NCI-H187 treated with DMSO at 0.1 percent for 48 hours (cell line): ENCODE measurements at places on chromosomes 6 and 20.

GRCh38 chr20:61810738-61811135 lies 254.9 kb downstream of the TAF4 start:
- DNase-seq = no peak

- DNase-seq = no peak
Measured at GRCh38 chr6:43478008-43478372, 620 bp downstream of the TJAP1 start.

GRCh38 chr6:53896196-53896595 lies 101.4 kb downstream of the LRRC1 start:
- DNase-seq = no peak

GRCh38 chr6:154782193-154782592 lies 49.0 kb downstream of the SCAF8 start:
- DNase-seq = no peak

DNA sequence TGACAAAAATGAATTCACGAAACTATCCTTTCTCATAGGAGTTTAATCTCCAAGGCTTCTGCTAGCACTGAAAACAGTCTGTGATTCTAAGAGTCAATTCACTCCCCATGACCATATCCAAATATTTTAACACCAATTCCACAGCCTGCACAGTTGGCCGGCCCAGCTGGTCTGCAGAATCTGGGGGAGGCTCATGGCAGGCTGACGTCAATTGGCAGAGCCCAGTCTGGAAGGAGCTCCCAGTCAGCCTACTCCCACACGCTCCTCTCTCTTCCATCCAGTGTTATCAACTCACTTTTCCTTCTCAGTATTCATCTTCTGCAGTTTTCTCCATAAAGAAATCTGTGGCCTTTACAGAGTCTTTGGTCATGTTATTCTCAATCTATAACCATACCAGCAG lies 111.0 kb downstream of the TBXT start:
- no peak for DNase-seq
